ENCODE measurements at places on chromosomes 12 and 14.

DNA sequence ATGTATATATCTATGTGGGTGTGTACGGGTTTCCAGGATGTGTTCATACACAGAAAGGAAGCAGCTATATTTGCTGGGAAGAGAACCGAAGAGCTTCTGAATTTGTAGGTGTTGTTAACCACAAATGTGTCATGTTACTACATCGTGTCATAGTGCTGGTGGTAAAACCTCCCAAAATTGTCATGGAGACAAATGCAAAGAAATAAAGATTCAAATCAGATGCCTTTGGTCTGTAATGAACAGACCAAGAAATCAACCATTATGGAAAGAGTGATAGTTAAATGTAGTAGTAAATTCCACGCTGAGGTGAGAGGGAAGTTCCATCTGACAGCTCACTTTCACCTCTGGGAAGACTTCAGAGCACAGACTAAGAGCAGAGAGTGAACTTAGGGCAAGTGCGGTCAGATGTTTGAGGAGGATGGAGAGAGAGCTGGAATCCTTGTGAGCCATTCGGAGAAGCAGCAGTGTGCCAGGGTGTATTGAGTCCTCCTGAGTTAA is 487.5 kb downstream of the TMEM121 start:
- no peak for DNase-seq

DNA sequence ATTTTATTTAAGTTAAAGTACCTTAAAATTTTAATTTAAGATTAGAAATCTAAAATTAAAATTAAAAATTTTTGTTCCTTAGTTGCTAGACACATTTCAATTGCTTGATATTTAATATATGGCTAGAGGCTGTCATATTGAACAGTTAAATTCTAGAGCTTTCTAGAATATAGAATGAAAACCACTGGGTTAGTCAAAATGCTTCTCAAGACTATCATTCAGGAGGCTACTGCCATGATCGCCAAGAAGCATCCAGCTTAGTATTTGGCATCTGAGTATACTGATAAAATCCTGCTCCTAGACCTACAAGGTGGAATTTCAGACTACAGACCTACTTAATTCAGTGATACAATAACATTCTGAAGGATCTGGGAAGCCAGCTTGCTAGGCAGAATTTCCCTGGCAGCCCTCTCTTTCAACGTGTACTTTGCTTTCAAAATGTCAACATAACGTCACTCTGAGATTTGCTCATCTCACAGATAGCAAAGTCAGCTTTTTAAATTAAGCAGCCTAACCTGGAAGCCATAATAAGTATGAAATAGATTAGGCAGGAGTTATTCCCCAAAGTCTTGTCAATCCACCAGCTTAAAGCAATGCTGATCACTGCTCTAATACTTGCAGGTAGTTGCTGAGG is 525.8 kb downstream of the FSCB start:
- DNase-seq, result no peak

- DNase-seq, result peak; percentile 75
Measured at GRCh38 chr14:50342221-50343078, 30.3 kb downstream of the DMAC2L start.

GRCh38 chr12:104733717-104734175 is 224.3 kb downstream of the SLC41A2 start:
- peak; percentile 28 for DNase-seq

DNA sequence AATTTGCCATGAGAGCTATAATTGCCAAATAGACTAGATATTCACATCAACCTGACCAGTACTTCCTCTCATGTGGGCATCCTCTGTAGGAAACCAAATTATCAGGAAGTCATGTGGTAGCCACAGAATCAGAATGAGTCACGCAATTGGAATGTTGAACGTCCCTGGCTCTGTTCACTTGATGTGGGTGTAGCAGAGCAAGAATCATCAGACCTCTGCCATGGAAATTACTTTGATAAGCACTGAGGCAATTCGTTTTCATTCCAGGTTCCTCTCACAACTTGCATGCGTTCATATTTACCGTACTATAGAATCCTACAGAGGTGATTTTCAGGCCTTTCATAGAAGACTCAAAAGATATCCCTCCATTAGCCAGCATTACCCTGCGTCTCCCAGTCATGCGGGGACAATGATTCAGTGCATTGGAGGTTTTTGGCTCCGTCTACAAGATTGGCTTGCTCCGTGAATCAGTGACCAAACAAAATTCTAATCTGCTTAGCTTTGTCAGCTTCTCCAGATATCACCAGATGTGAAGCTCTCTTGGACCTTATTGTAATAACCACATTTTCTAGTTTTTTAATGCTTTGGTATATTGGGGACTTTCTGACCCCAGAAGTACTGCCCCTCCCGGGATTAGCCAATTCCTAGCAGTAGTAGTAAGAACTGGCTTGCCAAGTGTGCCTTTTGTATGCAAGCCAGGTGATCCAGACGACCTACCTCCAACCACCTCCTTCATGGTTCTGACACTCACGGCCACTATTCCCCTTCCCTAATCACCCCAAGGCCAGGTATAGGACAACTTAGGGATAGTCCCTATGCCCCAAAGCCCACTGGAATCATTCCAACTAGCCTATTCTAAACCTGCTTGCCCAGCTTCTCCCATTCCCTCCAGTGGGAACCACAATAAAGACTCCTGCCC is 133.4 kb downstream of the KICS2 start:
- peak; percentile 67 for DNase-seq

- no peak for DNase-seq
Measured at GRCh38 chr14:32706721-32707519, 231.8 kb upstream of the NPAS3 start.

- no peak for DNase-seq
Measured at GRCh38 chr12:104458694-104459367, 2.1 kb downstream of the CHST11 start.

- no peak for DNase-seq
Measured at GRCh38 chr12:100346660-100347059, 10.2 kb upstream of the SLC17A8 start.

DNA sequence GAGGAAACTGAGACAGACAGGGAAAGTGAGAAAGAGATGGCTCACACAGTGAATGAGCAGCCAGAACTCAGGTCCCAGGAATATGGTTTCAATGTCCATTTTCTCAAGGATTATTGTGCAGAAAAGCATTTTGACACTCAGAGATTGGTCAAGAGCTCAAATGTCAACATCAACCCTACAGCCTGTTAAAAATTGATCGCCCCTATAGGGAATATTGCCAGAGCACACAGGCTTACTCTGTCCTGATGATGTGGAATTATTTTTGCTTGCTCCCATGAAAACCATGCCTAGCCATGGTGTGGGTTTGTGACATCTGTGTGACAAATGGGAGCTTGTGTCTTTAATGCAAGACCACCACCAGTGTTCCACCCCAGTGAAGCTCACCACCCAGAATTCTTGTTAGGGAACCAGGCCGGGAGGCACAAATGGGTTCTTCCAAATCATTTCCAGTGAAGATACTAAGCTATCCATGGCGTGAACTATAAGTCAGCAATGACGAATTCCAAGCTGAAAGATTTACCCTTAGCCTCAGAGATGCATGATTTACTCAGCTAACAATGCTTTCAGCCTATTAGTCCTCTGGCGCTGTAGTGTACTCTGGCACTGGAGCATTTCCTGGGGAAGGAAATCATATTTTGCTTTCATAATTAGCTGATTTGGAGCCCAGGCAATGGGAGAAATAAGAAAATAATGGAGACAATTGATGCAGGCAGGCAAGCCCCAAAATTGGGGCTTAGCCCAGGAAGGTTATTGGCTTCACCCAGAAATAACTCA is 1188.2 kb upstream of the TMEM132C start:
- no peak for DNase-seq

DNA sequence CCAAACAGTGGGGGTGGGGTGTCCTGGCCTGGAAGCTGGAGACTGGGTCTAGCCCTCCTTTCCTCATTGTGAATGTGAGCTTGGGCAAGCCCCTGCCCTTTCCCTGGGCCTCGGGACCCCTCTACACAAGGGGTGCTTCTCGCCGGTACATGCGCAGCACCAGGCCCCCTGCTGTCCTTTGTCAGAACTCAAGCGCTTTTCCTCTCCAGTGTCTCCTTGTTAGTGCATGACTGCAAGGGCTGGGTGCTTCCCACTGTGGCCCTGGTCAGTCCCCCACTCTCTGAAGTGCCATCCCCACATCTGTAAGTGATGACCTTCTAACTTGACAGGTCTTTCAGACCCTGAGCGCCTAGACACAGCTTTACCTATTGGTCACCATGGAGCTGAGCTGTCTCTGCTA is 44.2 kb downstream of the DEGS2 start:
- DNase-seq, result no peak

DNA sequence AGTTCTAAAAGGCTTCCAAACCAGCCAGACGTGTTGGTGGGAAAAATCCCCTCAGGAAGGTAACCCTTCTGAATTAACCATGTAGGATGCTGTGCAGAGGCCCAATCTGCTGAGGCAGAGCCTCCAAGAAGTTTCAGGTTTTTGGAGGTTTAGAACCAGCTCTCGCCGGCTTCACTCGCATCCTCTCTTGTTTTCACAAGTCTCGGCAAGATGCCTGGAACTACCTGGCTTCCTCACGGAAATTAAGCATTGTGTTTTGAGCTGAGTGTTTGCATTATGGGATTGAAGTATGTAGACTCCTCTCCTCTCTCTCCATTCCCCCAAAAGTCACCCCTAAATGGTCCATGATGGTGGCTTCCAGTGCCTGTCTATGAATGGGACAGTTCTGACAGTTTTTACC is 20.6 kb downstream of the LTBP2 start:
- DNase-seq, result no peak

GRCh38 chr12:67453191-67453590 is 184.0 kb downstream of the CAND1 start:
- DNase-seq, result no peak

DNA sequence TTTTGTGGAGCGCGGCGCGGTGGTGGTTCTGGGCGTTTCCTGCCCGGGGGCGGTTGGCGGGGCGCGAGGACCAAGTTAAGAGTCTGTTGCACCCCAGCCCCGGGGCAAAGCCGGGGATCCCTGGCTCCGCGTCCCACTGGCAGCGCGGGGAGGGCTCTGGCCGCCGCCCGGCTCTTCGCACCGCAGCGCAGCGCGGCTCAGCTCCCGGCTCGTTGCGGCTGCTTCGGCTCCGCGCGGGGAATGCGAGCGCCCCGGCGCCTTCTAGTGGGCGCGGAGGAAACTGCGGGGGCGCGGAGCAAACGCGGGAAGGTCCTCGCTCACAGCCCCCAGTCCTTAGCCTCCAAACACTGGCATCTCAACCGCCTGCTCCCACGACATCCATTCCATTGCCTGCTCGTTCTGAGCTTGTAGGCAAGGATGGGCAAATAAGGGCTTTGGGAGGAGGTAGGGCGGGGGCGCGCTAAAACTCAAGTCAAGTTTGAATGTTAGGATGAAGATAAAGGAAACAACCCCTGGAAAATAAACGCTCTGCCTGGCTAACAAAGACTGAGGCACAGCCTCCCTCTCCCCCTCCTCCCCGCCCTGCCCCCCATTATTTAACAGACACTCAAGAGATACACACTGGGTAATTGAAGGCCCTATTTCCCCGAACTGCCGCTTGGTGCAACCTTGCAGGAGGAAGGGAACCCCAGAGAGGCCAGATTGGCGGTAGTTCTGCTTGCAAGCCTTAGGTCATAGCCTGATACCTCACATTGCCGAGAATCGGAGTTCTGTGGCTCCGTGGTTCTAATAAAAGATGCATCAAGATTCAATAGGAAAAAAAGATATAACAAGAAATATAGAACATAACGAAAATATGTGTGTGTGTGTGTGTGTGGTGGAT is at the start of gene B4GALNT1:
Gene B4GALNT1, minus strand, starts transcription at position 244 of the 883 bp plus-strand sequence. CDS start 1,069 bp downstream, outside the sequence.
- peak; percentile 63 for DNase-seq

DNA sequence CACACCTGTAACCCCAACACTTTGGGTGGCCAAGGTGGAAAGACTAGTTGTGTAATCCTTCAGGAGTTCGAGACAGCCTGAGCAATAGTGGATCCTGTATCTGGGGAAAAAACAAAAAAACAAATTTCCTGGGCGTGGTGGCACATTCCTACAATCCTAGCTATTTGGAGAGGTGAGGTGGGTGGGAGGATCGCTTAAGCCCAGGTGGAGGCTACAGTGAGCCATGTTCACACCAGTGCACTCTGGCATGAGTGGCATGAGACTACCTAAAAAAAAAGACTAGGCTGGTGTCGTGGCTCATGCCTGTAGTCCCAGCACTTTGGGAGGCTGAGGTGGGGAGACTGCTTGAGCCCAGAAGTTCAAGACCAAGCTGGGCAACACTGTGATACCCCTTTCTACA is 17.2 kb downstream of the PTGES3 start:
- no peak for DNase-seq

DNA sequence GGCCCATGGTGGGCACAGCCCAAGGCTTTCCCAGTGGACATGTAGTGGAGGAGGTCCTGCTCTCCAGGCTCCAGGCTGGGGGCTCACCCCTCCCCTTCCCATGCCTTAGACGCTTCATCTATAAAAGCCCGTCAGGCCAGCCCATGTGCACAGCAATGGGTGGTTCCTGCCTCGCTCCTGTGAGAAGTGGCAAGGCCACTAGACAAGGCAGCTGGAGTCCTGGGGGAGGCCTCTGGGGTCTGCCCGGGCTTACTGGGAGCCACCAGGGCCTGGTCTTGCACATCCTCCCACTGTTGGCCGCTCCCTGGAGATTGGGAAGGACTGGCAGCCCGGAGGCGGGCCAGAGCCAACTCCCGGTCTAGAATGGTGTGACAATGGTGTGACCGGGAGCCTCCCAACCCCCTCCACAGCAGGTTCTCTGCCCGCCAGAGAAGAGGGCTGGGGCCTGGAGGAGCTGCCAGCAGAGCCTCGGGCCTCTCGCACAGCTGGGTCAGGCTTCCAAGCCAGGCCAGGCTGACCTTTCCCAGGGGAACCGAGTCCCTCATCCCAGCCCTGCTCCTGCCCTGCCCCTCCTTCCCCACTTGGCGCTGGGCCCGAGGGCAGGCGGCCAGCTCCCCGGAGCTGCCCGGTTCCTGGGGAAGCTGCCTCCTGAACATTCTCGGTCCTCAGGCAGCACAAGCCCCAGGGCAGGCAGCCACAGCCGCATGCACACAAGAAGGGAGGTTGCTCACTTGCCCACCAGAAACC is 97.9 kb downstream of the RFLNA start:
- peak; percentile 83 for DNase-seq

- DNase-seq, result no peak
Measured at GRCh38 chr12:25725470-25725869, 172.4 kb upstream of the LMNTD1 start.

GRCh38 chr14:104307246-104307626 is 168.8 kb downstream of the KIF26A start:
- DNase-seq, result no peak

Data from left colon (tissue), 2 donors.